ENCODE measurements at places on chromosomes 3 and 15.

- DNase-seq: peak; percentile 95
These were observed 5.7 kb downstream of the EIF4G1 start for GRCh38 chr3:184320104-184320445.

GRCh38 chr3:31193871-31194270 lies 299.4 kb upstream of the GADL1 start:
- no peak for DNase-seq

- no peak for DNase-seq
These were observed 235.4 kb downstream of the NFKBIZ start for GRCh38 chr3:102084704-102085103.

DNA sequence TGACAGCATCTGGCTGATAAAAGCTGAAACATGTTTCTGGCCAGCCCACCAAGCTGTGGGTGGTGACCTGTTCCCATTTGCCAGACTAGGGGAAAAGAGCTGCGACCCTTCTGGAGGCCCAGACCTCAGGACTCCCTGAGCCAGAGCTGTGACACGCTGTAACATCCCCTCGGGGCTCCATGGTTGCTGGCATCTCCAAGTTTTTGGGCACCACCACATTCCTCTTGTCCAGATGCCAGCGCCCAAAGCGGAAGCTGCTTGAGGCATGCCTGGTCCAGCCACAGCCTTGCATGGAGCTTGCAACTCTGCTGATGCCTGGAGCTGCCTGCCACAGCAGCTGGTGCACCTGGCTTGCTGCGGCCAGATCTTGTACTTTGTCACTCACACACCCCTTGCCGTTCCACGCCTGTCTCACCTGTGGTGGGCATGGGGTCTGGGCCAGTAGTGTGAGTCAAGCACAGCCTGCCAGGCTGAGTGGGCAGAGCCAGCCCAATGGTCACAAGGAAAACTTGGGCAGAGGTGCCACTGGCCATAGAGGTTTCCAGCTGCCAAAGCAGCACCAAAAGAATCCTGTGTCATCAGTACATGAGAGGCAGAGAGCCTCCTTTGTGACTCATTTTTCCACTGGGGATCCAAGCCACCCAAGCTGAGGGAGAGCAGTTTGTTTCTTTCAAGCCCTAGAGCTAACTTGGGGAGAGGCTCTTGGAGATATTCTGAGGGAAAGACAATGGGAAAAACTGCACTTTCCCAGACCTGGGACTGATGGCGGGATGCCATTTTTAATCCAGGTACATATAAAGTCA lies 45.7 kb upstream of the PTX3 start:
- DNase-seq: no peak

DNA sequence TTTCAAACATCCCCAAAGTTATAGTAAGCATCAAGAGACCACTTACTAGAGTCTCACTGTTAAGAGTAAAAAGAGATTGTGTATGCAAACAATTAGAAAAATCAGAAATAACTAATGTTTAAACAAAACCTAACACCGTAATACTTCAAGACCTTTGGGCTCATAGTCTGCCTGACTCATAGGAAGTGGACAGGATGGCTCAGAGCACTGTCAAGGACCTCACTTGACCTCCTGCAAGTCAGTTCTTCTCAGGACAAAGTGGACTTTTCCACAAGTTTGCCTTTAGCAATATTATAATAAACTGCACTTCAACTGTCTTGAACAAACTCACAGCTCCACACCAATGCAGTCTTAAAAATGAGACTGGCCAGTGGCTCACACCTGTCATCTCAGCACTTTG lies 34.8 kb downstream of the IL12A start:
- no peak for DNase-seq

DNA sequence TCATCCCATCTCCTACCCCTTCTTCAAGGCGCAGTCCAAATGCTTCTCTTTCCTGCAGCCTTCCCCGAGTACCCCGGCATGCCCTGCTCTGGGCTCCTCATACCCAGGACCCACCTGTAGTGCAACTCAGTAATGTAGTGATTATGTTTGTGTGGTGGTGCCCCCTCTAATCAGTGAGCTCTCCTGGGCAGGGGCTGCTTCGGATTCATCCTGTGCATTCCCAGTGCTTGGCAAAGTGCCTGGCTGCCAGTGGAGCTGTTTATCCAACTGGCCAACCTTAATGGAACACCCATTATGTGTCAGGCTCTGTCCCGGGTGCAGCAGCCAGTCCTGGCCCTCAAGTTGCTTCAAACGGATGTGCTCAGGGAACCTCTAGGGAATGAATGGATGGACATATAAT lies 174.4 kb upstream of the LINGO1 start:
- DNase-seq: no peak

- no peak for DNase-seq
These were observed 88.4 kb downstream of the FRMD4B start for GRCh38 chr3:69297501-69297900.
